NCI-H446 (cell line): ENCODE measurements at places on chromosomes 4 and X.

- no peak for DNase-seq
Measured at GRCh38 chr4:85967872-85968271, 392.0 kb downstream of the MAPK10 start.

GRCh38 chr4:4591071-4591470, 49.2 kb upstream of the STX18 start:
- no peak for DNase-seq

- no peak for DNase-seq
Measured at GRCh38 chrX:56572975-56573374, 9.5 kb downstream of the UBQLN2 start.

- no peak for DNase-seq
Measured at GRCh38 chr4:84001876-84002569, 466.1 kb downstream of the GPAT3 start.

- DNase-seq: no peak
Measured at GRCh38 chr4:112002248-112002661, 143.0 kb upstream of the FAM241A start.

DNA sequence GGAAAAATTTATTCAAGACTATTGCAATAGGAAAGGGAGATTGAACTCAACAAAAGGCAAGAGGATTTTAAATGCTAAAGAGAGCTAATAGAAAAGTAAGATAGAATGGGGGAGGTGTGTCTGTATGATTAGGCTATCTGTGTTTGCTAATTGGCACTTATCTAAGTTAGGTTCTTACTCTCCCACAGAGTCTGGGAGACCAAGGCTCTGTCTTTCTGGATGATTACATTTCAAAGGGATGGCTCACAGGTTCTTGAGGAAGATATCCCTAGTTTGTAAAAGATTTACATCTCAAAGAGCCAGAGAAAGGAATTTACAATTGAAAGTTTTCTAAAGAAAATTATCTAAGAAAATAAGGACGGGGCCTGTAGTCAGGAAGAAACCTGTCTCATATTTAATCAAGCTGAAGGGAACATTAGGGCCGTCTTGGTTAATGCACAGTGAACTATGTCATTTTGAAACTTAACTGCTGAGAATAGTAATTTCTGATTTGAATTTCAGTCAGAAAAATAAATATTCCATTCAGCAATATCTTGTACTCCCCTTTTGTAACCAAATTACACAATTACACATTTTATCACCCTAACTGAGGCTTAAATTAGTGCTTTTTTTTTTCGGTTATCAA, 75.8 kb downstream of the MAGEB10 start:
- no peak for DNase-seq

DNA sequence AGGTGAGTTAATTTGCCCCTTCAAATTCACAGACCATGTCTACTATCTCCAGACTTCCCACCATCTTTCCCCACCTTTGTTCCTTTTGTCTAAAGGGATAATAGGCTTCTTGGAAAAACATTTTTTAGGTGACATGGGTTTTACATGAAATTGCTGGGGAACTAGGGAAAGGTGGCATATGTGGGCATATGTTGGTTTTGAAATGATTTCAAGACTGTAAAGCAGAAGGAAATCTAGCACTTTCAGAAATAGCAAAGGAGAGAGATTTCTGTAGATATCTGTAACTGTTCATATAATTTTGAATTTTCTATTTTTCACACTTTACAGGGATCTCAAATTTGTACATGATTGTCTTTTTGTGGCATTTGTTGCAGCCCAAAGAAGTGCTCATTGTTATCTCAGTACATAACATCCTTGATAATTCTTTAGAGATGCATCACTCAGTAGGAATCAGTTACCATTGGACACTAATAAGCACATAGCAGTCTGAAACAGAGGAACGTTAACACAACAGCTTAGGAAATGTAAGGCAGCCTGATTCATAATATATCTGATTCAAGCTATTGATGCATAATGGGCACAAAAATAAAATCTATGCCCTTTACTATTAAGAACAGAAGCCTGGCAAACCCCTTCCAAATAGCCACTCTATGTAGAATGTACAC, 659.7 kb downstream of the CENPC start:
- no peak for DNase-seq

- no peak for DNase-seq
Measured at GRCh38 chr4:78543424-78544125, 8.0 kb upstream of the ANXA3 start.

DNA sequence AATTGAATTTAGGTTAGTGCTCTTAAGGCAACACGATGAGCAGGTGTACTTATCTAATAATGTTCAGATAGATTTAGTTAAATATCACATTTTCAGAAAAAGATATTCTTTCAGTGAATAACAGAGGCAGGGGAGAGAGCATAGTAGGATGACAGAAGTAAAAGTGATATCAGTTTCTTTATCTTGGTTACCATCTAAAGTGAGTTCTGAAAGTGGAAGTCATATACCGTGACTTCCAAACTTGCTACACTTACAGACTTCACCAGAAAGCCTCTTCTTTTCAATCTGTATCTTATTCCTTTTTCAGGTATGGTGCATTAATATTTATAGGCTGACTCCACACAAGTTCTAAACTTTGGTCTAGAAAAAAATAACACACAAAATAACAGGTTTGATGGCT, 124.9 kb downstream of the POU4F2 start:
- DNase-seq: no peak

DNA sequence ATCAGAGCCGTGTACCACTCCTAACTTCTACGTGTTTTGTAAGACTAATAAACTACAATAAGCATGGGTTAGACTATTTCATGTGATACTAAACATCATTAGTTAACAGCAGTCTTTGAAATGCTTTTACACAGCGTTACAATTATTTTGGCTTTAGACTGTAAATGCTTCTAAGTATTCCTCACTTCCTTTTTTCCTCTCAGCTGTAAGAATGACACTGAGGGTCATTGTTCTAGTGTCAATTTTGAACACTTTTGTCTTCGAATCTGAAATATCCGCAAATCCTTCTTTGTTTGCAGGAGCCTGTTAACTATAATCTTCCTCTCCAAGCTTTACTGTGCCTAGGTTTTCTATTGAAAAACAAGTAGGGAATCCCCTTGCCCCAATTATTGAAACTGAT, 1.5 kb downstream of the ABCE1 start:
- no peak for DNase-seq

DNA sequence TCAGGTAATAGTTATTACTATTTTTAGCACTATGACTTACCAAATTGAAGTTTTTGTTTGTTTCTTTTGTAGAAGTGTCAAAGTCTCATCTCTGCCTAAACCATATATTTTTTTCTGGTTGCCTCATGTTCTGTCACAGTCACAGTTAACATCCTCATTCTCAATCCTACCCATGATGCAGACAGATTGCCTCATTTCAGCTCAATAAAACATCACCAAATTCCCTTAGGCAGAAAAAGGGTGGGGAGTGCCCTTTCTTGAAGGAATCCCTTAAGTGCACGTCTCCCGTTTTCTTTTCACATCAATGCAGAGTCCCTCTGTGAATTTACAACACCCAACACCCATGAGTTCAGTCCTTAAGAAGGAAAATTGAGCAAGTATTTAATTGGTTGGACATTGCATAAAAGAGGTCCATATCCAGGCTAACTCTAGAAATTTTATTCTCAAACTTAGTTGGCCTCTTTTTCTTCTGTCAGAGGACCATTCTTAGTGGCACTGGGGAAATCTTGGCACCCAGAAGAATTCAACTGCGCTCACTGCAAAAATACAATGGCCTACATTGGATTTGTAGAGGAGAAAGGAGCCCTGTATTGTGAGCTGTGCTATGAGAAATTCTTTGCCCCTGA, 103.7 kb upstream of the BMPR1B start:
- DNase-seq: no peak

DNA sequence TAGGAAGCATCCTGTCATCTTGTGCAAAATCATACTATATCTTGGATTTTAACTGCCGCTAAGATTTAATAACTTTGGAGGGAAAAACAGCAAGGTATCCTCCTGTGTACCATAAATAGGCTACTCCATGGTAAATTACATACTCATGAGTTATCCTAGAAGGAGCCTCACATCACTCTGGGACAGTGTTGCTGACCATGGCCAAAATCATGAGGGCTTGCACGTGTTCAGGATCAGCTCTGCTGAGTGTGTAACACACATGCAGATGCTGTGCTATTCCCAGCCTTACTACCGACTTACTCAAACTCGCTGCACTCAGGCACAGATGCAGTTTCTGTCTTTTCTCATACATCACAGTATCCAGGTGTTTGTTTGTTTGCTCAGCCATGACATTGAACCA, 56.6 kb downstream of the DKK2 start:
- no peak for DNase-seq

- DNase-seq: no peak
Measured at GRCh38 chrX:54950730-54951375, 30.2 kb downstream of the TRO start.

DNA sequence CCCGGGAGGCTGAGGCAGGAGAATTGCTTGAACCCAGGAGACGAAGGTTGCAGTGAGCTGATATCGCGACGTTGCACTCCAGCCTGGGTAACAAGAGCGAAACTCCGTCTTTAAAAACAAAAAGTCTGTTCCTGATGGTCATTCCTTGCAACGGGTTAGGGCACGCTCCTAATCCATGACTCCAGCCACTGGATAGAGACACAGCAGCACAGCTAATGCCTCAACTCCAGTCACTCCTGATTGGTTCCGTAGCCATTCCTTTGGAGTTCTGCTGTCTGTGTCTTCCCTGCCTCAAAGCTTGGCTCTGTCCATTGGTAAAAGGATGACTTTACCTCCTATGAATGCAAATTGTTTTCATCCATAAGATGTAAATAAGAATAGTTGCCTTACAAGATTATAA, 44.3 kb upstream of the FAM9A start:
- DNase-seq: no peak
